ENCODE measurements at places on chromosomes 16 and 17. TPM values are rescaled to one million over a fixed set of nuclear protein-coding genes. Genes with fewer than 3 reads are reported as not detected.

The WNT3 gene
- 0.89 TPM for total RNA-seq

DNA sequence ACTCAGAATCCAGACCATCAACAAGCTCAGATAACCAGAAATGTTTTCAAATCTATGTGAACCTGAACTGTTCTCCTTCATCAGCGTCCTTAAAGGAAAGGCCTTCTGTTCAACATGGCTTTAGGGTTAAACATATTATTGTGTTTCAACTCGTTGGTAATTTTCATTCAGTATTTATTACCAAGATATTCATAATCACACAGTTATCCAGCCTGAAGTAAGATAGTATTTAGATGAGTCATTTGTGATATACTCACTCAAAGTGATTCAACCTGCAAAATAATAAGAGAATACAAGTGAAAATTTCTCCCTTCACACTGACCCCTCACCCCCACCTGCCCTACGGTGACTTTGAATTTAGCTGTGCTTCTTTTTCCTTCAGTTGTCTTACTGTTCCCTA lies 3.0 kb downstream of the CYLD start:
- DNase-seq = no peak

DNA sequence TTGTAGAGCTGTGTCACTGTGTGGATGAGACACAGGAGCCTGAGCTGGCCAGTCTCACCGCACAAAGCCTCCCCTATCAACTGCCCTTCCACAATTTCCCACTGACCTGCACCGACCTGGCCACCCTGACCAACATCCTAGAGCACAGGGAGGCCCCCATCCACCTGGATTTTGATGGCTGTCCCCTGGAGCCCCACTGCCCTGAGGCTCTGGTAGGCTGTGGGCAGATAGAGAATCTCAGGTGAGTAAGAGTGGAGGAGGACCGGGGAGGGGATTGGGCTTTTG lies 37.4 kb downstream of the NLRC5 start:
- no peak for DNase-seq

GRCh38 chr17:36812762-36813161 lies 124.5 kb upstream of the LHX1 start:
- DNase-seq = peak; percentile 46

DNA sequence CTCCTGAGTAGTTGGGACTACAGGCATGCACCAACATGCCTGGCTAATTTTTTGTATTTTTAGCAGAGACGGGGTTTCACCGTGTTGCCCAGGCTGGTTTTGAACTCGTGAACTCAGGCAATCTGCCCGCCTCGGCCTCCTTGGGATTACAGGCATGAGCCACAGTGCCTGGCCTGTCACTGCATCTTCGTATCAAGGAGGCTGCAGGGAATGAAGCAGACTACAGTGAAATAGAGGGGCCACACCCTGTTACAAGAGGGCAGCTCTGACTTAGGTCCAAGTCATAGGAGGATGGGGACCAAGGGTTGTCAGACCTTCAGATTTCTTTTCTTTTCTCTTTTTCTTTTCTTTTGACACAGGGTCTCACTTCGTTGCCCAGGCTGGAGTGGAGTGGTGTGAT lies 28.7 kb downstream of the FA2H start:
- no peak for DNase-seq

- DNase-seq = no peak
Observed at GRCh38 chr17:80545499-80545826, 825 bp downstream of the RPTOR start.

The PABPN1L gene
- not detected for total RNA-seq

DNA sequence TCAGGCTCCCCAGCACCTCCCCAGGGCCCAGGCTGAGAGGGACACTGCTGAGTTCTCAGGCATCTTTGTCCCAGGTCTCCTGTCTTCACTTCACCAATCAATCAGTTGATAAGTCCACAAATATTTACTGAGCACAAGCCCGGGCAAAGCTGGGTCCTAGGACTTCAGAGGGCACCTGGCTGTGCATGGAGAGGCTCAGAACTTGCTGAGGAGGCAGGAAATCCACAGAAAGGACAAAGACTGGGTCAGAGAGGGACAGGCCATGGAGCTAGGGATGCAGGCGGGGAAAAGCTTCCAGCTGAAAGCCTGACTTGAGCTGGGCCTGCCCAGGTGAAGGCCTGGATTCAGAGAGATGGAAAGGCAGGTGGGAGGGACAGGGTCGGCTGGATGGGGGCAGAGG lies 33.2 kb upstream of the C1QL1 start:
- no peak for DNase-seq

GRCh38 chr16:19810817-19811731 lies 73.6 kb downstream of the GPRC5B start:
- DNase-seq = no peak

DNA sequence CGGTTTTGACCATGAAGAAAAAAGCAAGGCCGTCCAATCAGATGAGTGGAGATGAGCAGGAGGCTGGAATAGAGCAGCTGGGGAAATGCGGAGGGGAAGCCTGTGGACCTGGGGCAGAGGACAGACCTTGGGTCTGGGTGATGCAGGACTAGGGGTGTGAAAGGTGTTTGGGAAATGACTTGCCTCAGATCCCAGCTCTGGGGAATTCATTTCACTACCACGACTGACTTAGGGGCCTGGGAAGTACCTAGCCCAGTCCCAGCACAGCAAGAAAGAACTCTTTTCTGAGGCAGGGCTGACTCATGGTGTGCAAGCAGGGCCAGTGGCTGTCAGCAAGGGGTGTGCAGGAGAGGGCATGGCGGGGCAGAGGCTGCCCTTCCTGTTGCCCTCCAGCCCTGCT lies 14.8 kb downstream of the DNAI2 start:
- DNase-seq = no peak

DNA sequence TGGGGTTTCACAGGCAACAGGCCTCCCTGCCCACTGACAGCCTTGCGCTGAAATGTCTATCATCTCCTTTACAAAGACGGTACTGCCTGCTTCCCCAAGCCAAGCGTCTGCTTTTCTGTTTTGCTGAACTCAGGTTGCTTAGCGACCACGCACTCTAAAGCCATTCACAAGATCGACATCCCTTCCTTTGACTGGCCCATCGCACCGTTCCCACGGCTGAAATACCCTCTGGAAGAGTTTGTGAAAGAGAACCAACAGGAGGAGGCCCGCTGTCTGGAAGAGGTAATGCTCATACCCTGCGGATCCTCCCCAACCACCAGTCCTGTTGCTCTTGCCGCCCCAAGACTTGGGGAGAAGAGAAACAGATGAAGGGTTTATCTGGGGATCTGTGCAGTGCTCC lies 28.7 kb downstream of the TMEM186 start:
- DNase-seq = no peak

All from cardiac septum (tissue), 1 donor.